Iris pigment epithelial cell (primary cell): ENCODE measurements at places on chromosomes 5 and 9.

DNA sequence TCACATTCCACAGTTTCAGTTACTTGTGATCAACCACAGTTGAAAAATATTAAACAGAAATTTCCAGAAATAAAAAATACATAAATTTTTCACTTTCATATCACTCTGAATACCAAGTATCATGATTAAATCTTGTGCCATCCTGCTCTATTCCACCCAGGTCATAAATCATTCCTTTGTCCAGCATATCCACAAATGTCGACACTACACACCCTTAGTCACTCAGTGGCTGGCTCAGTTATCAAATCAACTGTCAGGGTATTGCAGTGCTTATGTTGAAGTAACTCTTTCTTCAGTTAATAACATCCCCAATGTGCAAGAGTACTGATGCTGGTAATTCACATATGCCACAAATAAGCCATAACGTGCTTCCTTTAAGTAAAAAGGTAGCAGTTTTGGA lies 115.7 kb downstream of the FBXL17 start:
- DNase-seq: peak; percentile 5

DNA sequence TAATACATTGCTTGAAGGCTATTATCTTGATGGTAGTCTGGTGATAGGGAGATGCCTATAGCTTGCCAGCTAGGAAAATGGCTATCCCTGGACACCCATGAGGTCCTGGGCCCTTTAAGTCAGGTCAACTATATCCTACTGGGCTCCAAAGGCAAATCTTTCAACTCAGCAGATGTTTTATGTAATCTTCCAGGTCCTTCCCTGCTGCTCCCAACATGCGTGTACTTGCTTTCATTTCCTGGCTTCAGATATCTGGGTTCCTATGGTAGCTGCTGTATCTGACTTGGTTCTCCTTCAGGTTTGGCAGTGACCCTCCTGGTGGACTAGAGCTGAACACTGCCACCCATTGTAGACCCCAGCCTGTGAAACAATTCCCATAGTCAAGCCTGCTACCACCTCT lies 32.4 kb upstream of the GAS1 start:
- no peak for DNase-seq

DNA sequence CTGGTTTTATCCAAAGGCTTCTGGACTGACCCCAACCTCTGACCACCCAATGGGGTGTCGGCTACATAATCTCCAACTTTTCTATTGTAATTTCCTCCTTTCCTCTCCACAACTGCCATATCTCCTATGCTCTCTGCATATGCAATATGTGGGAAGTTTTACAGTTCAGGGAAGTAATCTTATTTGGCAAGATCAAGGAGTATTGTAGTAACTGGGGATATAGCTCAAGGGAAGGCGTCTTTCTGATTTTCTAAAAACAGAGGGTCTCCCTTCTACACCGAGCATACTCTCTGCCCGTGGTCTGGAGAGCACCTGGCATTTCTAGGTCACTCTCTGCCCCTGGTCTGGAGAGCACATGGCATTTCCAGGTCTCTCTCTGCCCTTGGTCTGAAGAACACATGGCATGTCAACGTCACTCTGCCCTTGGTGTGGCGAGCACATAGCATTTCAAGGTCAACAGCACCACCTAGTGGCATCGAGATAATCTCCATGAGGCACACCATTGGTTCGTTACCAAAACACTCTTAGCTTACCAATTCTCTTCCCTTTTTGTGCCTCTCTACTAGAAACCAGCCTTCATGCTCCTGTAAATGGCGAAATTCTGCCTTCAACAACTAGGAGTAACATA lies 616.4 kb upstream of the NUDT12 start:
- DNase-seq: peak; percentile 55

GRCh38 chr5:111495159-111495558 lies 17.2 kb downstream of the STARD4 start:
- no peak for DNase-seq

DNA sequence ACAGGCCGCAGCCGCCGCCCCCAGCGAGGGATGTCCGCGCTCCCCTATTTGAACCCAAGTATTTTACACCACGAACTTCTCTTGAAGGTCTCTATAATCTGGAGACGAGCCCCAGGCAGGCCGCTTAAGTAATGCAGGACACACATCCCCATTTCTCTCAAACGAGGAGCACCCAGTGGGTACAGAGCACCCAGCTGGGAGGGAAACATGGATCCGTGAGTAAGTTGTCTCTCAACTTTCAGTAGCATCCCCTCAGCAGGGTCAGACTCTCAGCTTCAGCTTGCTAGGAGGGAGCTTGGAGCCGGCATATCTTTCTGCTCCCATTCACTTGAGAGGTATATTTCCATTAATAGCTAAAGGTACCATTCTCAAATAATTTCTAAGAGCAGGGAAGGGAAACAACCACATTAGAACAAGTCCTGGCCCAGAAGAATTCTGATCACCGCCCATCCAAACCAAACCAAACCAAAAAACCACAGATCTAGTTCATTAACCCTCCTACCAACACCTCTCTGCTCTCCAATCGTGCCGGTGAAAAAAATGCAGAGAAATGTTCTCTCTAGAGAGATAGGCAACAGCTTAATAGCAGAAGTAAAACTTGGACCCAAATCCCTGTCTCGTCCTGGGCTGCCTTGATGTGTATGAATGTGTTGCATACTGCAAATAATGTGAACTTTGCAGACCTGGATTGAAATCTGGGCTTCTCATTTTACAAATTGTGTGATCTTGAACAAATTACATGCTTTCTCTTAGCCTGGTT lies 910 bp downstream of the TDRD7 start:
- peak; percentile 21 for DNase-seq

GRCh38 chr9:124743686-124744348 lies 27.3 kb downstream of the NR6A1 start:
- peak; percentile 34 for DNase-seq

DNA sequence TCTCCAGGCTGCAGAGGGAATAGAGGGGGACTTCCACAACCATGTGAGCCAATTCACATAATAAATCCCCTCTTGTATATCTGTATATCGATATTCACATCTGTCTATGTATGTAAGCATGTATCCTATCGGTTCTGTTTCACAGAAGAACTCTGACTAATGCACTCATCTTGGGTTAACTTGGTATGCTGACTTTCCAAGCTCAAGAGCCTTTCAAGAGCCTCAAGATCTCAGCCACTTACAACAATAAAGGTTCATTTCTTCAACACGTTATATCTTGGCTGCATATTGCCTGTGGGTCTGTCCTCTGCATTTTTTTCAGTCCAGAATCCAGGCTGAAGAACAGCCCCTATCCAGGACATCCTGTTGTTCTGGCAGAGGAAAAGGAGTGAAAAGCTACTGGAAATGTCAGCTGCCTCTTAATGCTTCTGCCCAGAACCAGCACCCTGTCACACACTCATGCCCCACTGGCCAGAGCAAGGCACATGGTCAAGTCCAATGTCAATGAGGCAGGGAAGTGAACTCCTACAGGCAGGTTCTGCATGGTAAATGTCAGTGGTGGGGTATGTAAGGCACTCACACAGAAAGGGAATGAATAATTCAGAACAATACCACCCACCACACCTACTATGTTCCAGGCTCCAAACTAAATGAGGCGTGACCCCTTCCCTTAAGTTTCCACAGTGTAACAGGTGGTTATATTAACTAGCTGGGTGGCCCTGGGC lies 91.6 kb upstream of the ICE1 start:
- no peak for DNase-seq

DNA sequence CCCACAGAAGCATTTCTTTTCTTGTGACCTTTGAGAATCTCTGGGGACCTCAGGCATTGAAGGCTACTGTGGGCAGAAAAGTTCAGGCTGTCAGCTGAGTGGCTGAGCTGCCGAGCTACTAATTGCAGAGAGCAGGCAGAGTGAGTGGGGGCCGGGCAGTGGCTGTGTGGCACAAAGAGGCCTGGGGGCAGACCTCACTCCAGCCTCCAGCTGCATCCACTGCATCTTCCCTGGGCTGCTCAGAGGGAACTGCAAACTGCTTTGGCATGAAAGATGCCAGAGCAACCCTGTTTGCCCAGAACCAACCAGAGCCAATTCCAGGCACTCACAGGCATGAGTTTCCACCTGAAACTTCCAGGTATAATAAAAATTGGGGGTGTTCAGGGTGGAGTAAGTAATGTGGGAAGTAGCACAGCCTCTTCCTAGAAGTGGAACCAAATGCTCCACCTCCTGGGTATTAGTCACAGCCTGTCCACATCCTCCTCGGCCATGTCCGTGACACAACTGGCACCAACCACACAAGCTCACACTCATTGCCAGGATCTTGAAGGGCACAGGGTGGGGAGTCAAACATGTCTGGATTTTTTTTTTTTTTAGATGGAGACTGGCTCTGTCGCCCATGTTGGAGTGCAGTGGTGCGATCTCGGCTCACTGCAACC lies 548.9 kb downstream of the BNC2 start:
- DNase-seq: peak; percentile 67

- no peak for DNase-seq
Observed at GRCh38 chr5:151038801-151039238, 18.4 kb downstream of the GPX3 start.

DNA sequence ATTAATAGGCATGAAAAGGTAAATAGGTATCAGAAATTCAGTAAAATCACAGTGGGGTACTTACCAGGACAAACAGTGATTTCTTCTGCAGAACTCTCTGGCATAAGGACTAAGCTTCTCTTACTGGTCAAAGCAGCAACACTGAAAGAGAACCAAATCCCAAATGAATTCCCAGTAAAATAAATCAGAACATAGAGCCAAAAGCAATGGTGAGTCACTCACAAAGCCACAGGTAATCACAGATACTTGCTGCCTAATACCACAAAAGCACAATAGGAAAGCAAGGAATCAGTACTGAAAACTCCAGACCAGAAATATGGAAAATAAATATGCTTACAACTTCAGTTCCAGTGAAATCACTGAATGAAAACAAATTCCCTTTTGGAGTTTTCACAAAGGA lies 50.7 kb downstream of the UIMC1 start:
- DNase-seq: peak; percentile 27

GRCh38 chr5:152505442-152506042 lies 100.5 kb upstream of the NMUR2 start:
- DNase-seq: peak; percentile 54

DNA sequence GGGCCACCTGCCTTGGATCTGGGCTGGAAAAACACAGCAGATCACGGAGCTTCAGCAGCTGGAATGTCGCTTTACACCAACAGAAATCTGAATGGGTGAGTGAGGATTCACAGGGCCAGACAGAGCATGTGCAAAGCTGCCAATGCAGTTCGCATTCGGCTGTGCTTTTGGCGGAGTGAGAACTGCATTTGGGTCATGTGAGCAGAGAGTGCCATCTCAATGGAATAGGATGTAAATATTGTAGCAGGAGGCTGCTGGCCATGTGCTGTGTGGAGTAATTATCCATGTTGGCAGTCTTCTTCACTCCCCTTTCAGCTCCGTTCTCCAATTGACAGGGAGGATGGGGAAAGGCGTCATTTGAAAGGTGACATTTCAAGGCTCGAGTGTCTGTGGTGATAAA lies at the start of gene ANKRD55:
Gene ANKRD55, minus strand, starts transcription at position 101 of the 400 bp plus-strand sequence. CDS start 417 bp downstream, outside the sequence.
- no peak for DNase-seq

GRCh38 chr9:4334410-4334813 lies 34.5 kb upstream of the GLIS3 start:
- DNase-seq: no peak

GRCh38 chr9:76521244-76521681 lies 62.3 kb downstream of the GCNT1 start:
- no peak for DNase-seq

DNA sequence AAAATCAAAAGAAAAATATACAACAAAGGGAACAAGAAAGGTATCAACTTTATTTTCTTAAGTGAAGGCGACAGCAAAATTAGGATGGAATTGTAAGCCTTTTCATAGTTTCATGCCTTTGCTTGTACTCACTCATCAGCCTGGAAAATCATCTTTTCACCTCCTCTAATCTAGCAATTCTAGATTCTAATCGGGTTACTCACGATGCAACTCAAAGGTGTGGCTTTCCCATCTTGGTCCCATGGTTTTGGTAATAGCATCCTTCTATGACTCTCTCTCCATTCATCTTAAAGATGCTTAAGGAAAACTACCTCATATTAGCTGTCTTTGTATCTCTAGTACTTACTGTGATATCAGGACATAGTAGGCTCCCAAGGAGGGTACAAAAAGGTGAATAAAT lies 30.5 kb downstream of the DNAH5 start:
- DNase-seq: no peak

DNA sequence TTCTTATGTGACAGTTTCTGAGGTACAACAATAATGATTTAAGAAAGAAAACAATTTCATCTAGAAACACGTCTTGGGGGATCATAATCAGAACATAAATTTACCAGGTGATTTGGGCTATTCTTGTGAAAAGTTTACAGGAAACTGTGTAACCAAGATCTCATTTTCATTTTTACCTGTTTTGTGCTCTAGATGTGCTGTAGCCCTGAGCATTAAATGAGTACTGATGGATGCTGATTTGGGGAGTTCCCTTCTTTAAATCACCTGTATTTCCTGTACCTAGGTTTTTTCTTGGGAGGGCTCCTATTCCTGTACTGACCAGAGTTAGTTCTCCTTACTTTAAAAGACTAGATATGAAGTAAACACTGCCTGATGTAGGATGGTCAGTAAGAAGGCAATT lies 12.7 kb downstream of the MATR3 start:
- no peak for DNase-seq

GRCh38 chr5:56588636-56589480 lies 226.5 kb upstream of the MAP3K1 start:
- DNase-seq: no peak

- no peak for DNase-seq
Observed at GRCh38 chr5:96284727-96285389, 148.2 kb downstream of the PCSK1 start.

- no peak for DNase-seq
Observed at GRCh38 chr9:125601961-125602360, 105.0 kb downstream of the MAPKAP1 start.

DNA sequence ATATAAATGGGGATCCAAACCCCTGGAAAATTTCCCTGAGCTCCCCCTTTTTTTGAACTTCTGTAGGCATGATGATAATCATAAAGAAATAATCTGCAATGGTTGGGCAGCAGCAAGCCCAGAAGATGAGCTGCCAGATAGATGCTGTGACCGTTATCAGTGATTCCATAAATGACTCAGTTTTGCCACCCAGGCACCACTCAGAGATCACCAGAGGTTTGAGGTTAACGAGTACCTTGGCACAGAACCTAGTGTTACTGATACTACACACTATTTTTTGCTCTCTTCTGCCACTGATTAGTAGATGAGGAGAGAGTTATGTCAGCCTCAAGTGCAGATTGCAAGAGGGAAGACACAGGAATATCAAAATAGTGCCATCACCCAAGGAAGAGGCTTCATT lies 199.3 kb upstream of the PTGER4 start:
- DNase-seq: no peak

GRCh38 chr9:6551136-6551535 lies 94.4 kb downstream of the GLDC start:
- DNase-seq: peak; percentile 10

- peak; percentile 74 for DNase-seq
Observed at GRCh38 chr5:74296685-74297408, 343.7 kb downstream of the ENC1 start.
